ENCODE measurements at places on chromosomes 5 and 9.

GRCh38 chr9:33044677-33045282 is 19.7 kb downstream of the DNAJA1 start:
- no peak for DNase-seq

DNA sequence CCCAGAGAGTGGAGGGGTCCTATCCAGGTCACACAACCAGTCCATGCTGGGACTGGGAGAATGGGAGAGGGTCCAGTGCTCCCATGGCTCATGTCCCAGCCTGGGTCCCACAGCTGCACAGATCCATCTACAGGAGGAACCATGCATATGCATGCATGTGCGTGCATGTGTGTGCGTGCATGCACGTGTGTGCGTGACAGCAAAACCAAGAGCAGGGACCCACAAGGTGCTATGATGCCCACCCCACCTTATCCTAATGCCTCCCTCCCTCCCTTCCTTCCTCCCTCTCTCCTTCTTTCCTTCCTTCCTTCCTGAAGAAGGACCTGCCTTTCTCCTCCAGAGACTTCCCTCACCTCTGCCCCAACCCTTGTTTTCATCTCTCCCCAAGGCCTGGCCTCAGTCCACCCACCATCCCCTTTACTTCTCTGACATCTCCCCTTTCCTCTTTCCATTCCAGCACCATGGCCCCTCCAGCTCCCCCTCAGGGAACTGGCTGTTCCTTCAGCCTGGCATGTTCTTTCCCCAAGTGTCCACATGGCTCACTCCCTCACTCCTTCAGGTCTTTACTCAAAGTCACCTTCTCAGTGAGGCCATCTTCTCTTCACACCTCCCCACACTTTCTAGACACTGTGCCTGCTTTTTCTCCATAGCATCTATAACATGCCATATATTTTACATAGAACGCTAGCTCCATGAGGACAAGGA is 21.8 kb downstream of the AQP7 start:
- no peak for DNase-seq

- no peak for DNase-seq
Measured at GRCh38 chr9:132647355-132647754, 22.4 kb downstream of the DDX31 start.

DNA sequence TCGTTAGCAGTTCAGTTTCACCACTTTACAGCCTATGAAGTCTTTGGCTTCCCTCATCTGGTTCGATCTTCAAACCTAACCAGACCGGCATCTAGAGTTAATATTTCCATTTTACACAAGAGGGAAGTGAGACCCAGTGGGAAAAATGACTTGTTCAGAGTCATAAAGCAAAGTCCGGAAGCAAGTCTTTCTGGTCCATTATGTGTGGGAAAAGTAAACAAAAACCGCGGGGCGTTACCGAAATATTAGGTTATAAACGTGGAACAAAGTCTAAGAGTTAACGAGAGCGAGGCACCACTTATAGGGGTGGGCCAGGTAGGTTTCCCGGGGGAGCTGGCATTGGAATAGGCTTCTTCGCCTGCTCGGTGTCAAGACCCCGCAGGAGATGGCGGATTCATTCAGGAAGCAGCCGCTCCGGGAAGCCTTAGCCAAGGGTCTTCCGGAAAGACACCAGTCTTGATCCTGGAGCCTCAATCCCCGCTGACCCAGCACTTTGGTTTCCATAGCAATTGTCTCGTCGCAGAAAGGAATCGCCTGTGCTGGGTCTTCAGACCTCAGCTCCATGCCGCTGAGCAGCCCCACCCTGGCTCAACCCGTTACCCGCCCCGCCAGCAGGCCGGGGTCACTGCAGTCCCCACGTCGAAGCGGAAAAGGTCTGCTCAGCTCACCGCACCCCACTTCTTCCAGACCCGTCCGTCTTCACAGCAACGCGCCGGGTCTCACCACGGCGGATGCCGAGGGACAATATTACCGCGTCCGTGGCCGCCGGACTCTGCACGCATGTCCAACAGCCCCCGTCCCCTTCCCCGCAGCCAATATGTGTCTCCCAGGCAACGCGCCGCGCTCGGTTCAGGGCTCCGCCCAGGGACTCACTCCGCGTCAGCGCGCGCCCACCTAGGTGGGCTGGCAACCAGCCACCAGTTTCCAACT is at the start of gene C5orf52:
Gene C5orf52 (plus strand): TSS at position 872 of the 930 bp plus-strand sequence. CDS start 82 bp downstream, outside the sequence.
- peak; percentile 44 for DNase-seq

DNA sequence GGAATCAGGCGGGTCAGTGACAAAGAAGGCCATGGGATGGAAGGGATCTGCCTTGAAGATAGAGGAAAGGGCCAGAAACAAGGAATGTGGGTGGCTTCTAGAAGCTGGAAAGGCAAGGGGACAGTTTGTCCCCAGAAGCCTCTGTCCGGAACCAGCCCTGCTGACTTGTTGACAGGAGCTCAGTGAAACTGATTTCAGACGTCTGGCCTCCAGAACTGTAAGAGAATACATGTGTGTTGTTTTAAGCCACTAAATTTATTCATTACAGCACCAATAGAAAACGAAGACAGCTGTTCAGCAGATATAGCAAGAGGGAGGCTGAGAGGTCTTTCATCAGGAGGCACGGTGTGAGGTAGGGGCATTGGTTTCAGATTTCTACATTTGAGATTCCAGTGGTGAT is 422.5 kb downstream of the KDM4C start:
- no peak for DNase-seq

- DNase-seq, result no peak
Measured at GRCh38 chr9:95089257-95090022, 228.1 kb downstream of the FANCC start.

DNA sequence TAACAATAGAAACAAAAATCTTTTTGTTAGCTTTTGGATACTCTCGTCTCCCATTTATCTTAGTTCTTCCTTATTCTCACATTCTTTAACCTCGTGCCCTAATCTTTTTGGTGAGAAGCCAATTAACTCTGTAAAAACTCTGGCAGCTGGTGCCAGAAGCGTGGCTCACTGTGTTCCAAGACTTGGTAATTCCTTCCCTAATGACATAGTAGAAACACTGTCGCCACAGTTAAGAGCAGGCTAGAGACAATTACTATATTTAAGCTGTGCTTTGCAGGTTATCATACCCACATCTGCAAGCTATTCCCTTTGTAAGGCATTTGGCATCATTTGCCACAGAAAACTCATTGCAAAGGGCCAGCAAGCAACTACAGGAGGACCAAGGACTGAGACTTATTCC is 160.9 kb upstream of the PIK3R1 start:
- DNase-seq, result no peak
